ENCODE measurements at places on chromosomes 3 and 15.

- no peak for DNase-seq
Measured at GRCh38 chr15:26097216-26097615, 234.1 kb upstream of the ATP10A start.

- no peak for DNase-seq
Measured at GRCh38 chr3:22585504-22585903, 617.6 kb upstream of the UBE2E2 start.

DNA sequence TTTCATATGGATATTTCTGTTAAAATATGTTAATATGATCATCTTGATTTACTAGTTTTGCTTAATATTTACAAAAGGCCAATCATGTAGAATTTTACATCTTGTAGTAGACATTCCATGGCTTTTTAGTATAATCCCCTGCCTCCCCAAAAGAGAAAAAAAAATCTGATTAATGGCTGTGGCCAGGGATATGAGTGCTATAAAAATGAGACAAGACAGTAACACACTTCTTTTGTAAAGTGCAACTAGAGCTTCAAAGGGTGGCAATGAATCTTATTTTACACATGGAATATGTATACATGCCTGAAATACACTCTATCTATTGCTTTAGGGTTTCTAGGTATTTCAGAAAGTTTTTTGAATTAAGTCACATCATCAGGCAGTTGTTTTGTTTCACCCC, 112.2 kb upstream of the NANOGP8 start:
- DNase-seq = no peak

GRCh38 chr3:39110041-39110639, 2.7 kb downstream of the TTC21A start:
- no peak for DNase-seq

- no peak for DNase-seq
Measured at GRCh38 chr15:78004919-78005634, 72.4 kb downstream of the TBC1D2B start.

- no peak for DNase-seq
Measured at GRCh38 chr3:193729601-193730000, 136.6 kb downstream of the OPA1 start.

GRCh38 chr3:59411694-59412093, 361.9 kb upstream of the CFAP20DC start:
- no peak for DNase-seq

GRCh38 chr3:143203848-143204247, 84.3 kb downstream of the CHST2 start:
- DNase-seq = no peak

Data from iPS DF 19.7 (cell line).